ENCODE measurements at places on chromosomes 7 and 10.

DNA sequence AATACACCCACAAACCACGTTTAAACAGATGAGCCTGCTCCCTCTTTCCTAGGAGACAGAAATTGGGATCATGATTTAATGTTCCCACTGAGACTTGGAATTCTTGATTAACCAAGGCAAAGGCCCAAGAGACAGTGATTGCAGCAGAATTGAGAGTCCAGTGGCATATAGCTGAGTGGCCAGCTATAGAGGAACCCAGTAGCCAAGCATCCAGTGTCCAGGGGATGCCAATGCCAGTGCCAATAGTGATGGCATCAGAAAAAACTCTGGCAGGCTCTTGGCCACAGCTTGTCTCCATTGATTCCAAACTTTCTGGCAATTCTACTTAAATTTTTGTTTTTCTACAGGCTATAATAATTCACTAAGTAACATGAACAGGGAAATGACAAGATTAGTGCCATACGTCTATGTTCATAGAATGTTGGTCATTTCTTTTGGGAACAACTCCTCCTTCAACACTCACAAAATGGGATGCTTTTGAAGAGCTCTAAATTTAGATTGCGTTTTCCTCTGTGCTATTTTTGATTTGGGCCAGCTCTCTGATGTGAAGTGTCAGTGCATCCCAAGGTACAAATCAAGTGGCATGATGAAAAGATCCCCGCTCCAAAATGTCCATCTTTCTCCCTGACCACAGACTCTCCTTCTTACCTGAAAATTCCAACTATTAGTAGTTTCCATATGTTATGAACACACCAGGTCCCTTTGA, 83.1 kb upstream of the A1CF start:
- no peak for DNase-seq

DNA sequence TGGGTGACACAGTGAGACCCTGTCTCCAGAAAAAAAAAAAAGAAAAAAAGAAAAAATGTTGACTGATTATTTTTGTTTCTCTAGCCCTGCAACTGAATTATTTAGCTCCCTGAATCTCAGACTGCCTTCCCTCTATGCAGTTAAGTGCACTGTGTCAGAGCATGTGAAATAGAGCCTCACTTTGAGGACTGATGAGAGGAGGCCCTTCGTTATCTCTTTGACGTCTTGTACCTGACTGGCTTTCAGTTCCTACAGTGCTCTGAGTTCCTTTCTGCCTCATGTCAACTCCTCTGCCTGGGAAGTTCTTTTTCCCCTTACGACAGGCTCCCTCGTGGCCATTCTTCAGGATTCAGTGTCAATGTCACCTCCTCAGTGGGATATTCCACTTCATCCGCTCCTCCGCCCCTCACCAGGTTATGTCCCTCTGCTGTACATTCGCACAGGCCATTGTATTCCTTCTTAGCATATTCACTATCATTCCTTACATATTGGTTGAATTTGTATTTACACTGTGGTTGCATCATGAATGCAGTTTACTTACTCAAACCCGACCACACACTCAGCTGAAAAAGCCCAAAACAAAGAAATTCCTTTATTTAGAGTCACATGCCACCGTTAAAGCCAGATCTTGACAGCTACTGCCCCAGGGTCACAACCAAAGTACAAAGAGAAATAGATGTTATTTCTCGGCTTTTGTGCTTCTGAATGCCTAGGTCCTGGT, 18.1 kb upstream of the CAMK2G start:
- no peak for DNase-seq

- DNase-seq, result no peak
Measured at GRCh38 chr10:62162261-62162981, 106.2 kb downstream of the RTKN2 start.

GRCh38 chr10:70561558-70561957, 41.0 kb downstream of the PRF1 start:
- DNase-seq, result no peak

- DNase-seq, result no peak
Measured at GRCh38 chr7:121351682-121352081, 22.9 kb downstream of the WNT16 start.

DNA sequence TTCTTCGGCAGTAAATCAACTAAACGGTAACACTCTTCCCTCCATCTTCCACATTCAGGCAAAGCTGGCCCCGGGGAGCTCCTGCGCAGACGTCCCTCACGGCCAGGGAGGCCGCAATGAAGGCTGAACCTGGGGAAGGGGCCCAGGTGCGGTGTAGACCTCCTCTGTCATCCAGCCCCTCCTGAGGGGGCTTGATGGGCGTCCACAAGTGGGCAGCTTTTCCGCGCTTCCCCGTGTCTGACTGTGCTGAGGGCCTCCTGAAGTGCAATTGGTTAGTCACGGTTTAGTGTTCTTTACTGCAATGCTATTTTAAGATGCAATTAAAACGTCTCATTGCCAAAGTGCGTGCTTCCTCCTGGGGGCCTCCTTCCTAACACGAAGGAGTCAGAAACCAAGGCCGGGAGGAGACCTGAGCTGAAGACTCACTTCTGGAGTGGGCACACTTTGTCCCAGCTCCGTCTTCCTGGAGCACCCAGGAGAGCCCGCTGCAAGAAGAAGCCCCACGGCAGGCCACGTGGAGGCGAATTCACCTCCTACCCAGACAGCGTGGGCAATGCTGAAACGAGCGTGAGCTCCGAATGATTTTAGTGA, 173.3 kb downstream of the ELFN1 start:
- DNase-seq, result no peak

DNA sequence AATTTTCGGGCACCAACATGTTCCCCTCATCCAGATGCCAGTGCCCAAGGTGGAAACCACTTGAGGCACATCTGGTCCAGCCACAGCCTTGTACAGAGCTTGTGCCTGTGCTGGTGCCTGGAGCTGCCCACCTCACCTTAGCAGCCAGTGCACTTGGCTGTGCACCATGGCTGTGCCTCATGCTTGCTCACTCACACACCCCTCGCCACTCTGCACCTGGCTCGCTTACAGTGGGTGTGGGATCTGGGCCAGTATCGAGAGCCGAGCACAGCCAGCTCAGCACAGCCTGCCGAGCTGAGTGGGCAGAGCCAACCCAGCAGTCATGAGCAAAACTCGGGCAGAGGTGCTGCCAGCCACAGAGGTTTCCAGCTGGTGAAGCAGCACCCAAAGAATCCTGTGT, 139.9 kb upstream of the NUPR2 start:
- no peak for DNase-seq

Data from HuH-7 (cell line).